ENCODE measurements at places on chromosomes 13 and 19. TPM values are rescaled to one million over a fixed set of nuclear protein-coding genes. Genes with fewer than 3 reads are reported as not detected.

- no peaks in the 10 kb centered on the region for H3K4me1 ChIP-seq
- peaks cover 21% of the 10 kb centered on the region for H3K36me3 ChIP-seq
- no peak for DNase-seq
- H3K27ac ChIP-seq: no peak overlapping the region
- H3K4me3 ChIP-seq: no peak overlapping the region
- no peaks in the 10 kb centered on the region for H3K27me3 ChIP-seq
These were observed 37.3 kb downstream of the ZAR1L start for GRCh38 chr13:32277839-32278238.

DNA sequence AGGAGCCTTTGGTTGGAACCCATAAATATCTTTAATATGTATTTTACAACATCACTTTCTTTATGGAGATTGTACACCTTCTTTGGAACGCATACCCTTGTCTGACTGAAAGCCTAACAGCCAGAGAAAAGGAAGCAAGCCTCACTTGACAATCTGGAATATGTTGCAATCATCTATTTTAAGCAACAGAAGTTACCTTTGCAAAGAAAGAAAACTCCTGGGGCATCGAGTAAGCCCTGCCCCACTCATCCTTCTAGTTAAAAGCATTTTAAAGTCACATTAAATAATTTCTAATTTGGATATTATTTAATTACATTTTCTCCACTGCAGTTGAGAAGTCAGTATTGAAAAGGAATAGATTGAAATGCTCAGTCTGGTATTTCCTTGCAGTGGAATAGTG, 542.7 kb downstream of the MYO16 start:
- no peaks in the 10 kb centered on the region for H3K36me3 ChIP-seq
- DNase-seq: no peak
- H3K27me3 ChIP-seq: no peaks in the 10 kb centered on the region
- no peaks in the 10 kb centered on the region for H3K4me1 ChIP-seq
- H3K27ac ChIP-seq: no peak overlapping the region
- no peak overlapping the region for H3K4me3 ChIP-seq

- H3K27me3 ChIP-seq: no peaks in the 10 kb centered on the region
- H3K36me3 ChIP-seq: peaks cover under 1% of the 10 kb centered on the region
- peak overlapping the region; percentile 43 for H3K27ac ChIP-seq
- no peak overlapping the region for H3K4me3 ChIP-seq
- H3K4me1 ChIP-seq: peaks cover 31% of the 10 kb centered on the region
These were observed 10.4 kb upstream of the ZSWIM4 start for GRCh38 chr19:13784731-13785452.

DNA sequence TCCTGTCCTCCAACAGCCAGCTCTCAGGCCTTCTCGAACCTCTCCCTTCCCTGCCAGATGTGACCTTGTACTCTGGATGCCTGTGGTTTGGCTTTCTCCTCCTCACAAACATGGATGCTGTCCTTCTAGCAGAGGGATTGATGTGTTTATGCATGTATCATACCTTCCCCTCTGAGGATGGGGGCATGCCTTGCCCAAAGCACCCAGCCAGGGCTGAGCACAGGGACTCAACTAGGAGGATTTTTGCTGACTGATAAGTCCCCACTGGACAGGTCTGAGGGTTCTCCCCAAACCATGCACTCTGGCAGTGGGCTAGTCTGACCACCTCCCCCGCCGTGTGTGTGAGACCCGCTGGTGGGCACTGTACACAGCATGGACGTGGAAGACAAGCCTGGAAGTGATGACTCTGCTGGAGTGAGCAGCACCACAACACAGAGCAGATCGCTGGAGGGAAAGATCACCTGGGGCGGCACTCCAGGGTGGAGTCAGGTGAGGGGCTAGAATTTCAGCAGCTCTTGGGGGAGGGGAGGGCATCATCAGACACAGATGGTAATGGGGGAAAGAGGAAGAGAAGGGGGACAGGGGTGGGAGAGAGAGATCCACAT, 360.3 kb upstream of the ZNF507 start:
- no peaks in the 10 kb centered on the region for H3K4me1 ChIP-seq
- no peaks in the 10 kb centered on the region for H3K36me3 ChIP-seq
- peaks cover 5% of the 10 kb centered on the region for H3K27me3 ChIP-seq
- no peak for DNase-seq
- H3K4me3 ChIP-seq: no peak overlapping the region

- H3K27me3 ChIP-seq: no peaks in the 10 kb centered on the region
- H3K27ac ChIP-seq: no peak overlapping the region
- no peak for DNase-seq
- H3K36me3 ChIP-seq: peaks cover 57% of the 10 kb centered on the region
- peaks cover 47% of the 10 kb centered on the region for H3K4me1 ChIP-seq
These were observed 3.4 kb upstream of the POLD1 start for GRCh38 chr19:50380751-50381151.

VSTM1 gene
- not detected for total RNA-seq
